ENCODE measurements at places on chromosomes 2 and 18.

GRCh38 chr2:226304308-226304707 is 495.3 kb downstream of the IRS1 start:
- DNase-seq = no peak

DNA sequence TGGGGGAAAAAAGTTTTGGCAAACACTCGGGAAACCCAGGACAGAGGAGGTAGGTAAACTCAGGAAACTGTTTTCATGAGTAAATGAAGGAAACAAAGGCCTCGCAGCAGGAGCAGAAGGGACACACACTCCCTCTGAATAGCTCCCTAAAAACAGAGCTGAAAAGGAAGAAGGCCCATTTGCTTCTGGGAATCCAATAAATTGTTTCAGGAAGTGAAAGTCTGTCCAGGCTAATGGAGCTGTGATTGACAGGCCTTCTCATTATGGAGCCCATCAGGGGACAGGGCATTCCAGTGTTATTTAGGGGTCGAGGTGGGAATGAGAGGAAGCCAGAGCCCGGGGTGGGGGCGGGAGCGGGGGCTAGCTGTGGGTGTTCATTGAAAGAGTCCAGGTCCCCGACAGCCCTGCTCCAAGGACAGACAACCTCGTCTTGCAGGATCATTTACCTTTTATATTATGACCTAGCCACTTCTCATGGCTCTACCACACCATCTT is 81.2 kb downstream of the GBX2 start:
- DNase-seq = no peak

- no peak for DNase-seq
Measured at GRCh38 chr2:134231965-134232340, 21.9 kb upstream of the MGAT5 start.

DNA sequence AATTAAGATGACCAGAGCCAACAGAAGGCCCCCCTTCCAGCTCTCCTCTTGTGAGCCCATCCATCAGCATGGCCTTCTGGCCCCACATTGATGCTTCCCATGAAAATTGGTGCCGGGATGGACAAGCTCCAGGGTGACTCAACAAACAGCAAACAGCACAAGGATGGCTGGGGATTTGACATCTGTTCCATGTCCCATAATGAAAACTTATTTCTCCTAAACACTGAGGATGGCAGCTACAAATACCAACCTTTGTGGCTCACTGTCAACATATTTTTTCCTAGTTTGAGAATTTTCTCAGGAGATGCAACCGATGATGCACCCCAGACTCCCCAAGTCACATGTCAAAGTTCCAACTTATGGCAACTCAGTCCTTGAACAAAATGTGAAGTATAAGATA is 169.6 kb upstream of the SIX2 start:
- no peak for DNase-seq

DNA sequence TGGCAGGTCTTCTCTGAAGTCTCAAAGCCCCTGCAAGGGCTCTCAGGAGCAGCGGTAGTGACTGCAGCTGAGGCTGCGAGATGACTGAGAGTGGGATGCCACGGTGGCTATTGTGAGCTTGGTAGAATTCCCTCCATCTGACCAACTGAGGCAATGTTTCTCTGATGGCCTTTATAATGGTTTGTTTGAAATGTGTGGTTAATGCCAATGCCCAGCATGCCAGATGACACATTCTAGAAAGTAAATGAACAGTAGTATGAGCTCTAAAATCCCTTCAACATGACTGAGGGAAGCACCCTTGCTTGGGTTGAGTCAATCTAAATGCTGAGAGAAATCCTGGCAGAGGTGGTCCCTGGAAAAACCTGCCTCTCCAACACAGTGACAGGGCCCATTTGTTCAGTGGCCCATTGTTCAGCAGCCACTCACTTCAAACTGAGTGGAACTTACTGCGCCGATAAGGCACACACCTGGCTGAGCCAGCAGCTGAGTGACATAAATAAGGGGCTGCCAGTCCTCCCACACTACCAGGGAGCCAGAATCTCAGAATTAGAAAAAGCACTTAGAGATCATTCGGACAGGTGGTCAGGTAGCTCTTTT is 31.7 kb downstream of the SULT1C2 start:
- DNase-seq = no peak

GRCh38 chr2:75278314-75278713 is 79.0 kb upstream of the TACR1 start:
- DNase-seq = no peak

GRCh38 chr2:114265261-114265660 is 177.2 kb upstream of the DPP10 start:
- no peak for DNase-seq

GRCh38 chr2:189091253-189091652 is 88.3 kb downstream of the COL5A2 start:
- no peak for DNase-seq

GRCh38 chr18:13641551-13642439 is 84.6 kb downstream of the FAM210A start:
- DNase-seq = no peak

DNA sequence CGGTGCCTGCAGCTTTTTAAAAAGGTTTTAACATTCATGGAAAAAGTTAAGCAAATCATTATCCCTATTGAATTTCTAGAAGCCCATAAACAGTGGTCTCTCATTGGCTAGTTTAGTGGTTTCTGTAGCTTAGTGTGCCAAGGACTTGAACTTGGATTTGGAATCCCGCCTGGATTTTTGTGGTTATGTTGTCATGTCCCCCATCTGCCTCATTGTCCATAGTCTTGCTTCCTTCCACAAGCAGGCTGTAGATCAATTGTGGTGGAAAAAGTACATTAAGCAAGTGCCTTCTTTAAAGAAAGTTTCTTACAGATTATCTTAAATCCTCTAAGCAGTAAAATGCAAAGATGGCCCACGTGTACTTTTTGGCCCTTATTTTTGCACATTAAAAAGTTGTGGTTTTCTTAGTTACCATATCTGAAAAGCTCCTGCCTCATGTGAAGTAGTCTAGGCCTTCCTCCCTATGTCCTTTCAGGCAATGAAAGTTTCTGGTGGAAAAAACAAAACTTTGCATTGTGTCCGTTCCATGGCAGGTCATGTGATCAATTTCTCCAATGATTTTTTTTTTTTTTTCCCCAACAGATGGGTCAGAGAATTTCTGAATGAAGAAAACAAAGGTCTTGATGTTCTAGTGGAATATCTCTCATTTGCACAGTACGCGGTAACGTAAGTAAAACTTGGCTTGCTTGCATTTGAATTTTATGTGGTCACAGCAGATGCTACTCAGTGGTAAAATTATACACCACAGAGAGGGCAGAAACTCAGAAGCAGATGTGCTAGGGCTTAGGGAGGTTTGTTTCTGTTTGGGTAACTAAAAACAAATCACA is 158.9 kb downstream of the PRPF40A start:
- DNase-seq = no peak

- no peak for DNase-seq
Measured at GRCh38 chr2:45786836-45787357, 135.4 kb downstream of the PRKCE start.

GRCh38 chr2:171342067-171342413 is 91.8 kb downstream of the METTL8 start:
- DNase-seq = no peak

DNA sequence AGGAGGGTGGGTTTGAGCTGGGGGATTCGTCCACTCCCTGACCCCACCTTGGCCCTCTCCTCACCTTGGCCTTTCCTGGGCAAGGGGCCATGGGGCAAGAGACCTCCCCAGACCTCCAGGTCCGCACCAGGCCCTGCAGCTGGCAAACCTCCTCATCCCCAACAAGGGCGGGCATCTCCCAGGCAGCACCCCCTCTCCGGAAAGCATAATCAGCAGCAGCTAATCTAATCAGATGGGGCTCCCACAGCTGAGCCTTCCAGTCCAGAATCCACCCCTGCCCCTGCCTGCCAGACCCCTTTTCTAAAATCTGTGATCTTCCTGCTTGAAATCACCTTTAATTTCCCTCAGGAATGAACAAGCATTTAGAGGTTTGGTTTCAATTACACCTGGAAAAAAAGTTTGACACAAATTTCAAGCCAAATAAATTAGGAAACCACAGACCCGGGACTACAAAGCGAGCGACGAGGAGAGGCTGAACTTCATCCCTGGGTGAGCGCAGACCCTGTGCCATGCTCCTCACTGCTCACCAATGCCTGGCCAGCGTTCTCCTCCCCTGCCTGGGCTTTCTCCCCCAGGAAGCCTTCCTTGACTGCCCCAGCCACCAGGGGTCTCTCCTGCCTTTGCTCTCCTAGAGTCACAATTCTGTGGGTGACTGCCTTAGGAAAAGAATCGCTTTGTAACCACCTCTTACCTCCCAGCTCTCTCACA is 143.0 kb upstream of the MYCN start:
- no peak for DNase-seq

GRCh38 chr2:48162742-48163141 is 256.4 kb upstream of the FBXO11 start:
- no peak for DNase-seq

- no peak for DNase-seq
Measured at GRCh38 chr2:9203006-9203405, 3.6 kb upstream of the ASAP2 start.

DNA sequence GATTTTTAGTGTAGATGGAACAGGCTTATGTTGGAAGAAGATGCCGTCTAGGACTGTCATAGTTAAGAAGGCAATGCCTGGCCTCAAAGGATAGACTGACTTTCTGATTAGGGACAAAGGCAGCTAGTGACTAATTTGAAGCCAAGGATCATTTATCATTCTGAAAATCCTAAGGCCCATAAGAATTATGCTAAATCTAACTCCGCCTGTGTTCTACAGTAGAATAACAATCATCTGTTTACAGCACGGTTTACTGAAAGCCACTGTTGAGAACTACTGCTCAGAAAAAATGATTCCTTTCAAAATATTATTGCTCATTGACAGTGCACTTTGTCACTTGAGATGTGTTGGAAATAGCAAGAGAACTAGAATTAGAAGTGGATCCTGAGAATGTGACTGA is 44.5 kb downstream of the BABAM2 start:
- no peak for DNase-seq

- DNase-seq = no peak
Measured at GRCh38 chr2:165757906-165758675, 36.0 kb downstream of the GALNT3 start.

GRCh38 chr2:211270257-211270656 is 713.9 kb downstream of the CPS1 start:
- DNase-seq = no peak

- DNase-seq = no peak
Measured at GRCh38 chr18:77107292-77107691, 25.3 kb downstream of the MBP start.

GRCh38 chr2:240136671-240137292 is 677 bp upstream of the COPS9 start:
- DNase-seq = no peak

Data from amniotic stem cell (primary cell).